CD4-positive, alpha-beta T cell treated with Interleukin-6 at 100 ng/mL for 8 hours (primary cell): ENCODE measurements at places on chromosomes 3 and 15.
A peak's percentile ranks its signal among the peaks of the same experiment; 100 is the strongest.

DNA sequence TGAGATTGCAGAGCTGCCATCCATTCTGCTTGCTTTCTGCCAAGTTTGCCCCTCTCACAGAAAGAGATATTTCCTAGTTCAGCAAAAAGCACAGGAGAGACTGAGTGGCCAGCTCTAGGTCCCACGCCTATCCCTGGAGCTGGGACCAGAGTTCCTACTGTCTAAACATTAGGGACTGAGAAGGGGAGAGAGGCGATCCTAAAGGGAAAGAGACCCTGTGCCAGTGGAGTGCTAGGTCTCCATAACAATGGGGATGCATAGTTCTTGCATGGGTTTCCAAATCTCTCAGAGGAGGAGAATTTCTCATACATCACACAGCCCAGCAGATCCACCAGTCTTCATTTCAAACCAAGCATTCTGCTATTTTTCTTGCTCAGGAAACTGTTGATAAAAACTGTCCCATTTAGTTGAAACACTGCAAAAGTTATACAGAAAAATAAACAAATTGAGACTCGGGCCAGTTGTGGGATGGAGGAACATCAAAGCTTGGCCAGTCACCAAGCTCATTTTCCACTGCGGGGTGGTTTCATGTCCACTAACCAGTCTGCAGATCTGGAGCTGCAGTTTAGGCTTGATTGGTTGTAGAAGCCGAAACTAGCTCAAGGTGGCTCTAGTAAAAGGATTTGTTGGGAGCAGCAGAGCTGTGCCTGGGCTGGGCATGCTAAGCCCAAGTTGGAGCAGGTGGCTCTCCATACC is 62.7 kb downstream of the EEFSEC start:
- no peak for DNase-seq

DNA sequence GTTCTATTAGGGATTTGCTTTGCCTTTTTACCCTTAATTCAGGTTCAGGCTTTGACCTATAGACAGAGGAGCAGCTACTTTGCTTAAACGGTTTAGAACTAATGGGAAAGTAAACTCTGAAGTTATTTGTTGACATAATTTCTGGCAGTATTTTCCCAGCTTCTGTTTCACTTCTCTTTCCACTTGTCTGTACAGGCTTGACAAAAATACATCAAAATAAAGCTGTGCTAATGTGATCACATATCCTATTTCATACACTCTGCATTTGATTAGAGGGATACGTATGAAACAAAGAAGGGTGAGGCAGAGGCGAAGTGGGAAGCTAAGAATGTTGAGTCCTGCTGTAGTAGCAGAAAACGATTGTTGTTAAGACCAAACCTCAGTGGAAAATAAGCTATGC is 389.1 kb upstream of the RARB start:
- DNase-seq = no peak

DNA sequence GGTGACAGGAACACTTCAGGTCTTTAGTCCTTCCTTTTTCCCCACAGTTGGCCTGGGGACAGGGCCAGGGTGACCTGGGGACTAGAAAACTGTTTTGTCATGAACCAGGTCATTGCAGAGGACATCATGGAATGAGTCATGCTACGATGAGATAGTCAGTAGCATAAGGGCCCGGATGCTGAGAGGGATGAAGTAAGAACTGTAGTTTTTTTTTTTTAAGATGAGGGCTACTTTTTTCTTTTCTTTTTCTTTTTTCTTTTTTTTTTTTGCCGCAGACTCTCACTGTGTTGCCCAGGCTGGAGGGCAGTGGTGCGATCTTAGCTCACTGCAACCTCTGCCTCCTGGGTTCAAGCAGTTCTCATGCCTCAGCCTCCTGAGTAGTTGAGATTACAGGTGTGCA is 8.0 kb downstream of the MAP2K5 start:
- DNase-seq = no peak

DNA sequence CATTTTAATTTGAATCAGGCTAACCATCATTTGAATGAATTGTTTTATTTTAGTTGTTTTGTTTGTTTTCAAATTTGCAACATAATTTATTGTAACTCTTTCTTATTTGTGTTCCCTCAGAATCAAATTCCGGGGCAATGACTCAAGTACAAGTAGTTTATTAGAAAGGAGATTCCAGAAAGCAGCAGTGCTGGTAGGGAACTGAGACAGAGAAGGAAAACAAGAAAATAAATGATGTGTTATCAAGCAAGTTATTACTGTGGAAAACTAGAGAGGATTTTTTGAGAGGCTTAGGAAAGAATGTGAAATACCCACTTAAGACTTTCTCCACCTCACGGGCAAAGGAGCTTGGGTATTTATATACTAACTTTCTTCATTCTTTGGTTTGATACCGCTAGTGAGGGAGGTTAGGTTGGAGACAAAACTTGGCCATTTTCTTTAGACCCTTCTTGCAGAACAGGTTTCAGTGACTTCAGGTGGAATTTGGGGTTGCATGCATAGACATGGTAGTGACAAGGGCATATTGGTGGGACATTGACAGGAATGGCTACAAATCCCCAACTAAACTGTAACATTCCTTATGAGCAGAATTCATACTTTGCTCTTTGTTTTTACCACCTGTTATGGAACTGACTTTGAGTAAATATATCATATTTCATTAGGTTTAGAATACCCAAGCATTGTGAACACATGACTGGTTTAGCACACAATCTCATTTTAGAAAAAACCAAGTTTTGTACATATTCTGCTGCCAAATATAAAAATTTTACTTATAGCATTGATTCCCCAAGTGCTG is 254.3 kb downstream of the ZBBX start:
- DNase-seq = no peak

GRCh38 chr15:50137330-50137761 is 18.3 kb upstream of the ATP8B4 start:
- no peak for DNase-seq

DNA sequence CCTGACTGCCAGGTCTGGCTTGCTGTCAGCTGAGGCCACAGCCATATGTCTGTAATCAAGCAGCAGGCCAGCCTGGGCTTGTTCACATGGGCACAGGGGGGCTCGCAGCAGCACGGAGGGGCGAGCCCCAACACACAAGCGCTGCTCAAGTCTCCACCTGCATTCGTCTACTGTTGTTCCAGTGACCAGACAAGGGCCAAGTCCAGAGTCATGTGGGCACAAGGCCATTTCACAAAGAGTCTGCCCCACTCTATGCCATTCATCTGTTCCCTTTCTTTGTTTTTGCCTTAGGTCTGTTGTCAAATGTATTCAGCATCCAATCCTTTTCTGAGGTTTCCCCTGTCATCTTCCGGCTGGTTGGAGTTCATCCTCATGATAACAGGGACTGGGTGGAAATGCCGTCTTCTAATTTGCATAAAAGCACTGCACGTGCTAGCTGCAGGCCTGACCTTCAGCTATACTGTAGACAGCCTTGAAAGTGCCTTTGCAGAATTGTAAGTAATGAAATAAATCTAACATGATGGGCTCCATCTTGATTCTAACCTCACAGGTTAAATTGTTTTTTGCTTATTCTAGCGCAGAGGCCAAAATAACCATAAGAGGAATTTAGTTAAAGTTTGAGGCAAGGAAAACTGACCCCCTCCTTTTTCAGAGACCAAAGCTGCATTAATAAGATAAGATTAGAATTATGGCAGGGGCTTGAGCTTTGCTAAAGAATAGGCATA is 28.6 kb upstream of the KBTBD12 start:
- DNase-seq = no peak

DNA sequence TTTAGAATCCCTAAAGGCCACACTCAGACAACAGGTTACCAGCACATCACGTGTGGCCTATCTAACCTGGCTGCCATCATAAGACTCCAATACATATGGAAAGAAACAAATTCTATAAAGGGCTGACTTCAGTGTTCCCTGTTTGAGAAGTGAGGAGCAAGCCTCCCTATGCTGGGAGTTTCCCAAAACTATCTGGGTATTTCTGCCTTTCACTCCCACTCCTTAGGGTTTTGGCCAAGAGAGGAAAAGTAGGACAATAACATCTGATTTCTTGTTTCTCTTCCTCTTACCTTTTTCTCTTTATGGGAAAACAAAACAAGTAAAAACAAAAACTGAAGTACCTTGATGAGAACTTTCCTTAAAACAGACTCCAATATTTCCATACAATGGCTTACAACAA is 121.5 kb upstream of the COL8A1 start:
- DNase-seq = no peak

- DNase-seq = no peak
Measured at GRCh38 chr15:101000271-101000681, 81.1 kb downstream of the LRRK1 start.

- no peak for DNase-seq
Measured at GRCh38 chr3:37935290-37935668, 55.3 kb upstream of the VILL start.

- DNase-seq = peak; percentile 30
Measured at GRCh38 chr3:122646146-122646988, 34.3 kb upstream of the PARP14 start.

DNA sequence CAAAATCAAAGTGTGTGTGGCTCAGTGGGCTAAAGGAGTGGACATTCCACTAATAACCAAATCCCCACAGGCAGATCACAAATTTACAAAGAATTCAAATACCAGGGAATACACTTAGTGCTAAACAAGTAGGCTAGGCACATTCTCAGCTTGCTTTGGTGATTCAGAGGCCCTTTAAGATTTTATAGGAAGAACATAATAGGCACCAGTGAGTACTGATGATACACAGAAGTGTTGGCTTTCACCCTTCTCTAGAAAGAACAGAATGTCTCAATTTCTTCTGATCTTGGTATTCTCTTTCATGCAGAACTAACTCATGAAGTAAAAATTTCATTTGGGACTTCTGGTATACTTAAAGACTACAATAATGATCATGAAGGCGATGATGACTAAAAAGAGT is 55.0 kb downstream of the POLR2M start:
- no peak for DNase-seq

GRCh38 chr15:83794209-83794608 is 140.3 kb downstream of the ADAMTSL3 start:
- no peak for DNase-seq

GRCh38 chr15:70852501-70853317 is 1.2 kb downstream of the LARP6 start:
- no peak for DNase-seq

- no peak for DNase-seq
Measured at GRCh38 chr3:95673215-95673614, 1141.2 kb upstream of the EPHA6 start.

- DNase-seq = no peak
Measured at GRCh38 chr3:133464573-133464972, 64.7 kb downstream of the BFSP2 start.

DNA sequence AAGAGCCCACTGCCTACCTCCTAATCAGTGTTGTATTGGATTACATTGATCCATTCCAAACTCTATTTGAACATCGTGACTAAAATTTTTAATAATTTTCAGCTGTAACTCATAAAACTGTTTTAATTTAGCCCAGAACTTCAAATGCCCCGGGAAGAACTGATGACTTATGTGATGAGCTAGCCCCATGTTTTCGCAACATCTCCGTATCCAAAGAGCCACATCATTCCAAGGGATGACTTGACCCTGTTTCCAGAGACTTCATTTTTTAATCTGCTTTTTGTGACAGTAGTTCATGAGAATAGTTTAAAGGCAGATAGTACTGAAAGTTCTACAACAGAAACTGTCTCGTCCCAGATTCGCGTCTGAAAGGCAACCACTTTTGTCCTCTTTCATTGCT is 97.4 kb downstream of the STAC start:
- DNase-seq = no peak
